ENCODE measurements at places on chromosomes 5 and 9.

DNA sequence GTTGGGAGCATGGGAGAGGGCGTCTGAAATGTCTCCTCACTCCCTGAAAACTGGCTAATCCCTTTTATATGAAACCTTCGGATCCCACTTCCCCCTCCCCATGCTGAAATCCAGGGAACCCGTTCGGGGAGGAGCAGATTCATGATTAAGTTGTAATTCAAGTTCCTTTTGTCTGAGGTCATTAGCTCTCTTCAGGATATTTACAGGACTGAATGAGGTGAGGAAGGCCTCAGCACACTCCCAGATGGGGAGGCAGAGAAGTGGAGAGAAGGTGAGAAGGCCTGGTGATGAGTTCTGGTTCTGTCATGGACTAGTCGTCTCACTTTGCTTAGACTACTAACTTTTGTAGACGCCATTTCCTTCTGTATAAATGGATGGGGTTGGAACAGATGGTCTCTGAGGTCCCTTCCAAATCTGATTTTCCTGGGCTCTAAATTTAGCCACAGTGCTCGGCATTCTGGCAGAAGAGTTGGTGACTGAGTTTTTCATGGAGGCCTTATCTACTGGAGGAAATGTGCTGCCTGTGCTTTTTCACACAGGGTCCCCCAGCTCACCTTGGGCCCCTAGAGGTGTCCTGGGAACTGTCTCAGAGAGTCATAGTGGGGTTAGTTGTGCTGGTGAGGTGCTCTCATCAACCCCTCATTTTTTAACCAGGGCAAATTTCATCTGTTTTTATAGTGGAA is 62.3 kb downstream of the PRDM6 start:
- DNase-seq: no peak

DNA sequence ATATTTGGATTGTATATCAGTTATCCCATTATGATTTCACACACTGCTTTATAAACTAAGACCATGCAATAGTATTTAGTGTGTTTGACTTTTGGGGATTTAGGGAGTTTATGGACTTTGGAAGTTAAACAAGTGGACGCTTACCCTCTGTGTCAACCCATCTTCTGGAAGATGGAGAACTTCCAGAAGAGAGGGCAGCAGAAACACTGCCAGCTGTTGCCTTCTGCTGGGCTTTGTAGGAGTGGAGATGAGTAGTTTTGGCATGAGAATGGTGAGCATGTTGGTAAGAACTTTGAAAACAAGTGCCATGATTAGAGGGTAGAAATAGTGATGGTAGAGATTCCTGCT is 2.2 kb downstream of the DNAJC25 start:
- no peak for DNase-seq

DNA sequence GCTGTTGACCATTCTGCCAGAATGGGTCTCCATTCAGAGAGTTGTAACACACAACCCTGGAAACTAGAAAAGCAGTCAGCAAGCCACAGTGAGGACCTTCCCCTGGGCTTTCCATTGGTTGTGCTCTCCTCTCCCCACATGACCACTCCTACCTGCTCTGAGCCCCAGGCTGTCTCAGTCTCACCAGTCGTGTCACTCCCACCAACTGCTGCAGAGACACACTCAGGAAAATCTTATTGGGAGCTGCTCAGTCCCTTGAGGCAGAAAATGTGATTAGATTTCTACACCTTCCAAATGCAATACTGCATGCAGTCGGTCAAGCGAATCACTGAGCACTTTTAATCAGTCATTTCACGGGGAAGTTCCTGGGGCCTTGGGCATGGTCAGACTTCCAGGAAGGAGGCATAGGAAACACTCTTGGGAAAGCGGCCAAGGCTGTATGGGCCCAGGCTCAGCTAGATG is 284.2 kb upstream of the NMUR2 start:
- no peak for DNase-seq

GRCh38 chr5:10331341-10331796 is 22.1 kb upstream of the MARCHF6 start:
- no peak for DNase-seq

DNA sequence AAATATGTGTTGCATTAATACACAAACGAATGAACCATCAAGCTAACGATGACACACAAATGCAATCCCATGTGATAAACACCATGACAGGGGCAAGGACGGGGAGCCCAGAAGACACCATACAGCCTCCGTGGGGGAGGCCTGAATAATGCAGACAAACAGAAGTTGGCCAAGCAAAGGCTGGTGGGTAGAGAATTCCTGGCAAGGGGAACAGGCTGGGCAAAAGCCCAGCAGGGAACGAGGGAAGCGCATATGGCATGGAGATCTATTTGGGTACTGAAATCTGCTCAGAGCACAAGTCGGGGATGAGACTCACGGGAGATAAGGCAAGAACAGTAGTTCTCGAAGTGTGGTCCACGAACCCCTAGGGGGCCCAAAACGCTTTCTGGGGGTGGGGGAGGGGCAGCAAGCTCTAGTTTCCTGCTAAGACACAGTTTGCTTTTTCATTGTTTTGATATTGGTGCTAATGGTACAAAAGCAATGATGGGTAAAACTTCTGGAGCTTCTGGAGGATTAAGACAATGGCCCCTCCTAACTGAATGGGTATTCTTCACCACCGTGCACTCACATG is 42.9 kb upstream of the FBXW11 start:
- DNase-seq: no peak

Data from activated T-cell treated with anti-CD3 and anti-CD28 coated beads for 4 hours (primary cell).